ENCODE measurements at places on chromosomes 11 and 22.

GRCh38 chr11:27291954-27292636 is 70.9 kb downstream of the CCDC34 start:
- peak; percentile 48 for DNase-seq

DNA sequence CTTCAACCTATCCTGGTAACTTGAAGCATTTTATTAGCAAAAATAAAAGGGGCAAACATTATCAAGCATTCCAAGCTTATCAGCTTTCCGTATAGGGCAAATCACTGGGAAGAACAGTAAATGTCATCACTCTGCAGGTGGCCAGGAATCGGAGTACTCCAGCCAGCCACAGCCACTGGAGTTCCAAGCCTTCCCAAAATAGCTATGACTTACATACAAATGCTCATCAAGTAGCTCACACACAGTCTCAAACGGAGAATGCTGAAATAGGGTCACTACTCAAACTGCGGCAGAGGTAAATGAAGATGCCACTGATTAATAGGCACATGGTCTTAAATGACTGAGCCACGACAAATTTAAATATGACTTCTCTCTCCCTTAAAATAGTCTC is 2.1 kb downstream of the USP28 start:
- DNase-seq: no peak

GRCh38 chr22:30572840-30573593 is 1.4 kb downstream of the GAL3ST1 start:
- peak; percentile 68 for DNase-seq

DNA sequence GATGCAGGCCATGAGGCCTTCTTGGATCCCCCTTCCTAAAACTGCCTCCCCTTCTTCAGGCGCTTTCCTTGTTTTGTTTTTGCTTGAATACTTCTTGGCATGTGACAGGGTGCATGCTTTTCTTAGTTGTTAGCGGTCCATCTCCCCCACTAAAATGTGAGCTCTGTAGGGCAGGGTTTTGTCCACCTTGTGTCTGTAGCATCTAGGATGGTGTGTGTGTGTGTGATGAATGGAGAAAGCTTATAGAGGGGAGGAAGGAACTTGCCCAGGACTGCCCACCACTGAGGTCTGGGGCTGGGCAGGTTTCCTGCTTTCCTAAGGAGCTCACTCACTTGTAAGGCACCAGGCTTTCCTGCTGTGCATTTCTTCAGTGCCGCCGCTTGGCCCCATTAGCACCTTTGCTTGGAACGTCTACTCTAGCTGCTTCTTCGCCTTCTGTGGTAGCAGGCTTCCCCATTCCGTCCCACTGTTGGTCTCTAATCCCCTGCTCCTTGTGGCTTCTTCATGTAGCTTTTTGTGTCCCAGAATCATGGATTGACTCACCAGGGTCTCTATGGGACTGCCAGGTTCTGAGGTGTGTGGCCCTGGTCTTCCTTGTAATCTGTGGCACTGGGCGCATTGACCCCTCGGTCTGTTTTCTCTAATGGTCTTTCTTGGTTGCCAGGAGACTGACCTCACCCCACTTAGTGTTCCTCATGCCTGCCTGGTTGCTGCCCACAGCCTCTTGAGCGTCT is 3.3 kb downstream of the DGCR8 start:
- DNase-seq: no peak

GRCh38 chr22:39275814-39276439 is 31.1 kb upstream of the PDGFB start:
- no peak for DNase-seq

All from mucosa of gallbladder (tissue), 1 donor.